ENCODE measurements at places on chromosomes 1 and 21.

- no peak for DNase-seq
Observed at GRCh38 chr1:183443011-183443410, 24.8 kb upstream of the NMNAT2 start.

DNA sequence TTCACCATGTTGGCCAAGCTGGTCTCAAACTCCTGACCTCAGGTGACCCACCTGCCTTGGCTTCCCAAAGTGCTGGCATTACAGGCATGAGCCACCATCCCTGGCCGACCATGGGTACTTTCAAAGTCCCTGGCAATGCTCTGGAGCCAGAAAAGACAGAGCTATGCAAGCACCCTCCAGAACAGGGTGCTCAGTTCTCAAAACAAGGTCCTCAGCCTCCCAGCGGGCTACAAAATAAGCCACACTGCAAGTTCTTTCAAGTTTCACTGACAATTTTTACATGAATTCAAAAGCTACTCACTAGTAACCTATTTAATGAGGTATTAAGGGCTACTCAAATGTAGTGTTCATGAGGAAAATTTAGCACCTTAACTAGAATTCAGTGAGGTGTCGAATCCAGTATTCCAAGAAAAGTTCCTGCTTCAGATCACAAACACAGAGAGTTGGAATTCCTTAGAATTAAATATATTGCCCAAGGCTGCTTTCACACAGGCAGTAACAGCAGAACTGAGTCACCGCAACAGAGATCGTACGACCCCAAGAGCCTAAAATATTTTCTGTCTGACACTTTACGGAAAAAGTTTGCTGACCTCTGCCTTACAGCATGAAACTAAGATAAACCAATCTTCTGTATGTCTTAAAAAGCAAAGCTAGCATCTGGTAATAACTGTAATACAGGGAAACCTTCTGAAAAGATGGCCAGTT is 60.7 kb downstream of the HSF2BP start:
- no peak for DNase-seq

DNA sequence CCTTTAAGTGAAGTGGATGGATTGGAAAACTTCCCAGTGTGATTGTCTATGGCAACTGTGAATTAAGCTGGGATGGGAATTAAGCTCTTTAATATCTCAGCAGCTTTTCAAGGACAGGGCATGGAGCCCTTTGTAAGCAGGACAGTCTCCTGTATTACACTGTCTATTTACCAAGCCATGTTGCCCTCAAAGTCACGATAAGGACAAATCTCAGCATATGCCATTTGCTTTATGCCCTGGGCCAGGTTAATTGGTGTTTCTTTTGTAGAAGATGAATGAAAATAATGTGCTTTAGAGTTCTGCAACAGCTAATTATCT is 17.6 kb downstream of the UTP25 start:
- no peak for DNase-seq

- peak; percentile 41 for DNase-seq
Observed at GRCh38 chr1:57423656-57424211, at the start of gene DAB1. DAB1 (minus strand) TSS chr1:57424060; CDS start chr1:57291030, 133,030 bp downstream.

DNA sequence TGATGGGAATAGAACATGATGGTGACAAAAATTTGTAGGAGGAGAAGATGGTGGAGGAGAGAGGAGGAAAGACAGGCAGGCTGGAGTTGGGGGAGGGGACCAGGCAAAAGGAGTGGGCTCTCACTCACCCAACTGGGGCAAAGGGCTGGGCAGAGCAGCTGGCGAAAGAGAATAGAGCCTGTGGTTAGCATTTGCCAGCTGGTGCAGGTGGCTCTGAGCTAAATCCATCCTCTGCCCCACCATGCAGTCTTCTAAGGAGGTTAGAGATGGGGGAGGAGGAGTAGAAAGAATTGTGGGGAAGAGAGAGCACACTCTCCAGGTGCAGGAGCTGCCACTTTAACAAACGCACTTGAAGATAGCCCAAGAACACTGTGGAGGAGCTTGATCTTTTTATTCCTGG is 27.6 kb upstream of the SLAMF1 start:
- no peak for DNase-seq

DNA sequence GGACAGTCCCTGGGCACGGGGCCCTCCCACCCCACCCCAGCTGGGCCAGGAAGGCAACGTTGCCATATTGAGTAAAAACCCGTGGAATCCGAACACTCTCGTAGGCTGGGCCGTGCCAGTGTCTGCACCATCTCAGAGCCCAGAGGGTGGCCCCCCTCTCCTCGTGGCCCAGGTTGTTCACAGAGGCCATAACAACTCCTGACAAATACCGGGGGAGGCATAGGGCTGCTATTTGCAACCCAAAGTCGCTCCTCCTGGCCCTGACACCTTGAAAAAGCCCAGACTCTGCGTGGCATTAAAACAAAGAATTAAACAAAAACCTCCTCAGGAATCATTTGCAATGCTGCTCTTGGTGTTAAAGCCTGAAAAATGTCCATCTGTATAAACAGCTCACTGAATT is 141.4 kb downstream of the CASZ1 start:
- no peak for DNase-seq

GRCh38 chr1:58850636-58851035 is 66.8 kb upstream of the JUN start:
- no peak for DNase-seq

- DNase-seq, result no peak
Observed at GRCh38 chr1:151513626-151514121, 2.5 kb downstream of the CGN start.

DNA sequence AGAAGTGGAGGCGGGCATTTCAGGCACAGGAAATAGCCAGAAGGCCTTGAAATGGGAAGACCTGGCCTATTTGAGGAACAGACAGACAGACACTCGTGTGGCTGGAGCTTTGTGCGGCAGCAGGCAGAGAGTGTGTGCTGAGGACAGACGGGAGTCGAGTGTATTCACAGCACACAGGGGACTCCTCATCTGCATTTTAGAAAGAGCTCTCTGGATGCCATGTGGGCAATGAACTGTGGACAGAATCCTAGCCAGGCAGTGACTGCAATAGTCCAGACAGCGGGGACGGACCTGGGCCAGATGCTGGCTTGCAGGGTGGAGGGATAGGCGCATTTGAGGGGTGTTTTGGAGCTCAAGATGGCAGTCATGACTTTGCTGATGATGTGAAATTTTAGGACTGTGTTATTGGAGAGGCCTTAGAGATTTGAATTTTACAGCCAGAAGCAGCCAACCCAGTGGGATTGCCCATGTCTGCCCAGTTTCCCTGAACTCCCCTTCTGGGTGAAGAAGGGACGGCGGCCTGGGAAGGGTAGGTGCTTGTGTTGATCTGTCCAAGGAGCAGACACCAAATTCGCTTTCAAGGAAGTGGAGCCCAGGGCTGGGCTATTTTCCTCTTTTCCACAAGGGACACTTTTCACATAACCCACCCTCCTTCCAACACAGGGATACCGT is 43.7 kb downstream of the CHAF1B start:
- DNase-seq, result no peak

GRCh38 chr1:162702628-162703027 is 70.4 kb downstream of the DDR2 start:
- no peak for DNase-seq

- no peak for DNase-seq
Observed at GRCh38 chr1:199336745-199337640, 690.5 kb upstream of the NR5A2 start.

- no peak for DNase-seq
Observed at GRCh38 chr21:17488620-17489019, 24.2 kb upstream of the CXADR start.

GRCh38 chr1:231688989-231689388 is 62.4 kb downstream of the DISC1 start:
- no peak for DNase-seq

DNA sequence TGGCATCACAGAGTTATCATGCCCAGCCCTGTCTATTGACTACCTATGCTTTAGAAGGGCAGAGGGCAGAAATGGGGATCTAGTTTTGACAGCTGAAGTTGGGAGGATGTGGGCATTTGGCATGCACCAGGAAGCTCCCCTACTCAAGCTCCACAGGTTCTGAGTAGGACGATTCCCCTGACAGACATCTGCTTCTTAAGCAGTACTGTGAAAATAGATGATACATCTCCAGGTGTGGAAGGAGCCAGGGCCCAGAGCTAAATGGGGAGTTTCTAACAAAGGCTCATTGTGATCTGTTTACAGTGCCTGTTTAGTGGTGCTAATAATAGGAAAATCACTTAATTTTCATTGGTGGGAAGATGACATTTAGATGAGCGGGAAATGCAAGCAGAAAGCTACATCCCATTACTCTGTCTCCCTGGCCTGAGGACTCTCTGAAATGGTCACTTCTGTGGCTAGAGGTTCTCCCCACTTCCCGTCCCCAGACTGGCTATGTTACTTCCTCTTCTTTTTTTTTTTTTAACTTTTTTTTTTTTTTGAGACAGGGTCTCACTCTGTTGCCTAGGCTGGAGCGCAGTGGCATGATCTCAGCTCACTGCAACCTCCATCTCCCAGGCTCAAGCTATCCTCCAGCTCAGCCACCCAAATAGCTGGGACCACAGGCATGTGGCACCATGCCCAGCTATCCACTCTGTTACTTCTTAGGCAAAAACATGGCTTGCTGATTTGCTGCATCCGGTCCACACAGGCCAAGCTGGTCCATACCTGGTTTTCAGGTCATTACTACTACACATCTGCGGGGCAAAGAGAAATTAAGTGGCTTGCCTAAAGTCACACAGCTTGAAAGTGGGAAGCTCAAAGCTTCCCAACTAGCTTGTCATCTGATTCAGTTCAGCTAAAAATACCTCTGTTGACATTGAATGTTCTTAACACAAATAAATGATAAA is 23.2 kb upstream of the CNIH3 start:
- no peak for DNase-seq

DNA sequence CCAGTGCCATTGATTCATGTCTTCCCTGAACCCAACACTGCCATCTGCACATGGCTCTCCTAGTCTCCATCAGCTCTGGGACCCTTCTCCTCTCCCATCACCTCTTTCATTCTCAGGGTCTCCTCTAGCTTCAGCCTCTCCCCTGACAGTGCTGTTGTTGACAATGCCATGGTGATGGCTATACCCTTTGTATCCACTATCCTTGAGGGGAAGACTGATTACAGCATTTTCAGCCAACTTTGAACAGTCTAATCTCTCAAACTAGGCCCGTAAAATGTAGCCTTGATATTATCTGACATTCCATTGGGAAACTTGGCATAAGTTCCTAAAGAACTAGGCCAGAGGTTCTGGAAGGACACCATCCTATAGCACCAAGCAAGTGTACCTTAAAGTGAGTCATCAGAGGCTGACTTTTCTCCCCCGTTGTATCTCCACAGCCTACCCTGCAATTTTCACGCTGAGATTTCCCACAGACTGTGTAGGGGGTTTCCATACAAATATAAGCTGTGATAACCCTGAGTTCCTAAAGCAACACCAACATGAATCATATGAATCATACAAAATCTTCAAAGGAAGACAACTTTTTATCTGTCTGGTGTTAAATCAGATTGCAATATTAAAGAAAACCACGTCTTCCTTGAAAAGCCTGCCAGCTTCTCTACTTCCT is 5.8 kb downstream of the HAO2 start:
- no peak for DNase-seq

GRCh38 chr1:226574591-226575435 is 26.2 kb downstream of the STUM start:
- no peak for DNase-seq

DNA sequence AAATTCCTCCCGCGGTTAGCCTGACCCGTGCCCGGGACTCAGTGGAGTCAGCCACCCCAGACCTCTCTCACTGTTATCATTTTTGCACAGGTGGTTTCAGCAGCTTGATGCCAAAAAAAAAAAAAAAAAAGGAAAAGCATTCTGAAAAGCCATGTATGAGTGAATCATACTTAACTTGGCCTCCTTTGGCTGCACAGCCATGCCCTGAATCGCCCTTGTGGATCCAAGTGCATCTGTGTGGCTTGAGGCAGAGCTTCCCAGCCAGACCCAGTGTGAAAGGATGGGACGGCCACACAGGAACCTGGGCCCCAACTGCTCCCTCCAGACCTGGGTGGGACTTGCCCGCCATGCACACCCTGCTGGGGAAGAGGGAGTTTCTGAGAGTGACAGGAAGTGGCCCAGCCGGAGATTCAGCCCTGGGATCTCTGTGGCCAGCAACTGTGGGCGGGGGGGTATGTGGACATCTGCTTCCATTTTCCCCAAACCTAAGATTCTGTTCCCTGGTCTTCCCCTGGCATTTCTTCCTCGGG is 8.6 kb downstream of the YBEY start:
- no peak for DNase-seq

GRCh38 chr1:234958066-234958705 is 170.5 kb downstream of the TOMM20 start:
- DNase-seq, result no peak

DNA sequence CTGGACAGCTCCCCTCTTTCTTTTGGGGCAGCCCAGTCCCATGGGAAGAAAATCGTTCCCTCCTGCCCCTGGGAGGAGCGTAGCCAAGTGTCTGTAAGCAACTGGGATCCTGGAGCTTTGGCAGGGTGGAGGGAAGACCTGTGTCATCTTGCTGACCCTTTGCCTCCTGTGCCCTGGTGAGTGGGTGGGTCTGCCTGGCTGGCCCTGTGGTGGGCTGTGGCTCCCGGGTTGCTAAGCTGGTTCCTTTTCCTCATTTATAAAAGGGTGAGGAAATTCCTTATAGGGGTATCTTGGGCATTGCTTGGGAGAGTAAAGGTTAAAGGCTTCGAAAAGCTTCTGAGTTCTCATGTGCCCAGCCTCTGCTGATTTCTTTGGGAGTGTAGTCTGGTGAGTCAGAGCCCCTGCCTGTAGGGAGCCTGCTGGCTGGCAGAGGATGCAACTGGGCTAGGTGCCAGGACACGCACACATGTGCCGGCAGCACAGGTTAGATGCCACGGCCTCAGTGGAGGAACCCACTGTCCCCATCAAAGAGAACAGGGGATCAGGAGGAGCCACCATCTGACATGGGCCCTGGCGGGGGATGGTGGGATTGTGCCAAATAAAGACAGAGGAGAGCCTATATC is 85.2 kb downstream of the ARHGEF10L start:
- no peak for DNase-seq

- no peak for DNase-seq
Observed at GRCh38 chr1:204545881-204546280, 29.7 kb downstream of the MDM4 start.

- no peak for DNase-seq
Observed at GRCh38 chr1:236287757-236288619, 6.2 kb upstream of the ERO1B start.

GRCh38 chr1:96524100-96524499 is 197.5 kb upstream of the PTBP2 start:
- no peak for DNase-seq

DNA sequence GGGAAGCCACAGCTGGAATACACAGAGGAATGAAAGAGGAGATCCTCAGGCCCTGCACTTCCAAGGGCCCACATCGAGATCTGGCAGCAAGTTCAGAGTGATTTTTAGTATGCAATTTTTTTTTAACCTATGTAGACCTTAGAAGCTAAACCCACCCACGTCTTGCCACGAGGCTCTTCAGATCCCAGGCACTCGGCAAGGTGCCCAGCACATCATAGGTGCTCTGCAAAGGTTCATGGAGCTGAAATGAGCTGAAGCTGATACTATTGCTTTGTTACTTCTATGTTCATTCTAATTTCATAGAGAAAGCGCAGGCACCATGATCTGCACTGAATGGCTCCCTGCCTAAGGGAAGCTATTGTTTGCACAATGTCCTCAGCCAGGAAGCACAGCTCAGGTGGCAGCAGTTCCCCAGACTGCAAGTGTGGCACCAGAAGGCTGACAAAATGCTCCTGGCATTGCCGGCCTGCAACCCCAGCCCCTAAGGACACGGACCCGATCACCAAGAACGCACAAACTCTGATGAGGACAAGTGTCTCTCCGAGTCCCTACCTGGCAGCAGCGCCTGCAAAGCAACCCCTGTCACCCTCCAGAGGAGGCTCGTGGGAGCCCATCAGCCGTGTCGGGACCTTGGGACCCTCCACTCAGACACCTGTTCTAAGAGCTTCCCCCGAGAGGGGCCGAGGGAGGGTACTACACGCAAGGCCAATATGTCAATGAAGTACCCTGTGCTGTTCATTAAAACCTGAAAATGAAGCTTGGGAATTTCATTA is 264.2 kb downstream of the NPHP4 start:
- peak; percentile 42 for DNase-seq

Measured in head of caudate nucleus (tissue), 42 donors.